ENCODE measurements at places on chromosomes 1 and 21. TPM values are rescaled to one million over a fixed set of nuclear protein-coding genes. Genes with fewer than 3 reads are reported as not detected.

DNA sequence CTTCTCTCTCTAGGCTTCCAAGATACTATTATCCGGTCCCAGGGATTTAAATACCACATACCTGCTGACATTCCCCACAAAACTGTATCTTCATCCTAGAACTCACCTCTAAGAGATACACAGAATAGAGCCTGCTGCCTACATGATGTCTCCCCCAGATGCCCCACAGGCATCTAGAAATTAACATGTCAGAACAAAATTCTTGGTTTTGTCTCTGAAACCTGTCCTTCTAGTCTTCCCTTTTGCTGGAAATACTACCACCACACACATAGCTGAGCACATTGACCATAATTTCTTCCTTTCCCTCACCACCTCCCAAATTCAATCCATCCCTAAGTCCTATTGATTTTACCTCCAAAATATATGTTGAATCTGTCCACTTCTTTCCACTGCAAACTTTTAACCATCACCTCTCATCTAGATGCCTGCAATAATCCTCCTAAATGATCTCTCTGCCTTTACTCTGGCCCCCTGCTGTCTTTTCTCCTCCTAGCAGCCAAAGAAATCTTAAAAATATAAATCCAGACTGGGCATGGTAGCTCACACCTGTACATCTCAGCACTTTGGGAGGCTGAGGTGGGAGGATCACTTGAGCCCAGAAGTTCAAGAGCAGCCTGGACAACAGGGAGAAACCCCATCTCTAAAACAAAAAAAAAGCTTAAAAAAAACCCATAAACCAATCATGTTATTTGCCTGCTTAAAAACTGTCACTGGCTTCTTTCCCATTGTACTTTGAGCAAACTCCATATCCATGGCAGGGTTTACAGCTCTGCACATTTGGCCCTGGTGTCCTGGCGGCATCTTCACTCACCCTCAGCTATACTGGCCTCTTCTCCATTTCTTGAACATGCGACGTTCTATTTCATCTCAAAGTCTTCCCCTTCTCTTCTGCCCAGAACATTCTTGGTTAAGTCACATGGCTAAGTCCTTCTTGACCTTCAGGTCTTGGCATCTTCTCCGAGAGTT, 6.2 kb upstream of the FAM76A start:
- DNase-seq: no peak

DNA sequence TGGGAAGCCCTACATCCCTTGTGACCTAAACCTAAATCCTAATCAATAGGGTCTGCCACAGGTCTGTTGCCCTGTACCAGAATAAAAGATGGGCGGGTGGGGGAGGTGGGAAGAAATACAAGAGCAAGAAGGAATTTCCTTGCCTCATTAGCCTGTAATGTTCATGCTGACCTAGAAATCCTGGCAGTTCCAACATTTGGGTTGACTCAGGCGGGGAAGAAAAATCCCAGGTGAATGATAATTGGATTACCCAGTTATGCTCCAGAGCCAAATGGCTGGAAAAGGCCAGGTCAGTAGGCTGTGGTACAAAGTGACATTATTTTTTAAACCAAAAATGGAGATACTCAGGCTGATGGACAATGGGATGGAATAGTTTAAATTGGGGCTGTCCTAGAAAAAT, 27.3 kb upstream of the A3GALT2 start:
- DNase-seq: no peak

GRCh38 chr21:29114765-29115500, 15.5 kb upstream of the MAP3K7CL start:
- DNase-seq: no peak

DNA sequence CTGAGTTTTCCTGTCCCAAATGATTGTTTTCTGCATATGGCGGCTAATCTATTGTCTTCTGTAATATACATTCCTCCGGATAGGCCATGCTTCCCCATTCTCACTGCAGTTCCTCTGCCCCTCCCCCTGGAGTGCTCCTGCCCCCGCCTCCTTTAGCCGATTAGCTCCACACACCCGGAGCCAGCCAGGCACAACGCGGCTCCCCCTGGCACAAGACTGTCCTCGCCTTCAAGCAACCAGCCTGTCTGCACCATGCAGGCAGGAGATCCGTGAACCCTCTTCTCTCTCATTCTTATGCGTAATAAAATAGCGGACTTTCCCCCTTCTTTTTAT, 18.0 kb downstream of the SERTAD4 start:
- no peak for DNase-seq

DNA sequence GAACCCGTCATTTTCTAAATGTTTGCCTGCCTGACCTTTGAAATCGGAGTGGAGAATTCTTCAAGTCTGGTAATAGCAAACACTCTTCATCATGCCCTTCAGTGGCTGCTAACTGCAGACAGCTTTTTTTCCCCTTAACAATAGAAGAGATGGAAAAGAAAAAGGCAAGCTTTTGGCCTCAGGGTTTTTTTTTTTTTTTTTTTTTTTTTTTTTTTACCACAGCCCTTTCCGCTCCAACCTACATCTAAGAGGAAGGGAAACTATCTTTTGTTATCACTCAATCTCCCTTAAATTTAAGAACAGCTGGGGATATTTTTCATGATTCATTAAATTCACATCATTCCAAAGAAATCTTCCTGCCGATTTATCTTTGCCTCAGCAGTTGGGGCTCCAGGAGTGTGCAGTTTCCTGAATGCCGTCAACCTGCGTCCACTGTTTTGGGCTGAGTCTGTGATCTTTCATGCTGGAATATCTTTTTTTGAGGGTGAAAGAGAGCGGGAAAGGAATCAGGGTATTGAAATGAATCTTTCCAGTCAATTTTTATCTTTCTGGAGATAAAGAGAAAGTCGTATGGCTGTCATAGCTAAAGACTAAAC, 144.5 kb upstream of the SMYD2 start:
- DNase-seq: no peak

DNA sequence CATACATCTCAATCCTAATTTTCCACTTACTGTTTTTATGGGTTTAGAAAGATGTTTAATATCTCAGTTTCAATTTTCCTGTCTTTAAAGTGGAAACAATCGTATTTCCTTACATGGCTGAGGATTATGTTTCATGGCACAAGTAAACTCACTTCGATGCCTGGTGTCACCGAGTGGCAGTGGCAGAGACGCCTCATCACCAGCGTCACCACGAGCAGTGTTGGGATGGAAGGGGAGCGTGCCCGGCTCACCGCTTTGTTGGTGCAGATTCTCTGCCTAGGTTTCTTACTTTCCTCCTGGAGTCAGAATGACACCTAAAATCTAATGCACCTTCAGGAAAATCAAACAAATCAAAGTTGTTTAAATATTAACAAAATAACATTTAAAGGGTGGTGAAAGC, 48.2 kb upstream of the DIP2A start:
- DNase-seq: no peak

DNA sequence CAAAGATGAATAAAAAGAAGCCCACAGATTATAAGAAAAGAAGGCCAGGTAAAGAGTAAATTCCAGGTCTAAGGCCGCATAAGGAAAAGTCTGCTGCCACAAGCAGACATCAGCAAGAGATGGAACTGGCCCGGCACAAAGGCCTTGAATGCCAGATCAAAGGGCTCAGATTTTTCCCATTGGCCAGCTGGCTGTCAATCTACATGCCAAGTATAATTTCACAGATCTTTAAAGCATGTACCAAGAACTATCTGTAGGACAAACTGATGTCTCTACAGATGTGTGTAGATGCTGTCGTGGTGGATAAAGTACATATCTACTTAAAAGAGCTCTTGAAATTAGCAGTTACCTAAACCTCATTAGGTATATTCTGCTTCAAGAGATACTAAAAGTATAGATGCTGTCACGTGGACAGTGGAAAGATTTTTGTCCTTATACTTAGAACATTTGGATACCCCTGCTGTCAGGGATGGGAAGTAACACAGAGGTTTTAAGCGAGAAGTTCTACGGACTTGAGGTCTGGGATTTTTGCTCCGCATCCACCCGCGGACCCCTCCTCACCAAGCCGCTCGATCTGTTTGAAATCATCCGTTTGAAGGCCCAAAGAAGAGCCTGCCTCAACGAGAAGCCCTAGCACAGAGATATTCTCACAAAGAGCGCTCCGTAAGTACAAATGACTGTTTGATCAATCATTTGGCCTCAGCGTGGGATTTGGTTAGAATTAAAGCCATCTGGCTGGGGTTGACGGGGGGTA, 10.1 kb downstream of the GLIS1 start:
- DNase-seq: no peak

- DNase-seq: no peak
Observed at GRCh38 chr21:32916522-32917099, 109.1 kb upstream of the OLIG2 start.

GRCh38 chr21:26539566-26539965, 33.5 kb downstream of the CYYR1 start:
- no peak for DNase-seq

GRCh38 chr21:45923146-45923545, 58.4 kb upstream of the COL6A1 start:
- peak; percentile 39 for DNase-seq

DNA sequence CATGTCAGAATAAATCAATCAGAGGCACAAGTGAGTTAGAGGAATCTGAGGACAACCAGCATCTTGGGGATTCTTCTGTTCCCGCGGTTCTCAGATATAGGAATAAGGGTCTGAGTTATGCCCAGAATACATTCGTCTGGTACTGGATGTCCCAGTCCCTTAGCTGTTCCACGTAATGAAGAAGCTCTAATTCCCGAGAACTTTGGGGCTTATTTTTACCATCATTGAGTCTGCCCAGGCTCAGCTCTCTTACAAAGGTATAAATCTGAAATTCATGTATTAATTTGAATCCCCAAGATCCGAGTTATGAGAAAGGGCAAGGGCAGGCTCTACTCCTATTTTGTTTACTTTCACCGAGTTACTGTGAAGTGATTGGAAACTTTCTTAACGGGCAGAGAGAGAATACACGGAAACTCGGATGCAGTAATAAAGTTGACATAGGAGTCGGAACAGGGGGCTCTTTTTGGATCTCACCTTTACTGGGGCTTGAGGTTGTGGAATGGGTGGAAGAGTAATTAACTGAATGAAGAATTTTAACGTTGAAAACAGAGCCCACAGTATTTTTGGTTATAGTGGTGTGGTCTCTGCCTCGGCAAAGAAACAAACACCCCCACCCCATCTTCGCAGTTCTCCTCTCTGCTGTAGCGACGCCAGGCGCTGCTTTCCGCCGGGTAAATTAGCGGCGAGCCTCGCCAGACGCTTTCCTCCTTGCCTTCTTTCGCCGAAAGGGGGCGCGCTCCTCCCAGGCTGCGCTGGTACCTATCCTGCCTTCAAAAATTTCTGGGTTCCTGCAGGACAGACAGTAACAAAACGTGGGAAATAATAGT, 7.1 kb downstream of the PRRX1 start:
- DNase-seq: no peak

GRCh38 chr1:192859808-192860207, 51.0 kb downstream of the RGS2 start:
- DNase-seq: no peak

DNA sequence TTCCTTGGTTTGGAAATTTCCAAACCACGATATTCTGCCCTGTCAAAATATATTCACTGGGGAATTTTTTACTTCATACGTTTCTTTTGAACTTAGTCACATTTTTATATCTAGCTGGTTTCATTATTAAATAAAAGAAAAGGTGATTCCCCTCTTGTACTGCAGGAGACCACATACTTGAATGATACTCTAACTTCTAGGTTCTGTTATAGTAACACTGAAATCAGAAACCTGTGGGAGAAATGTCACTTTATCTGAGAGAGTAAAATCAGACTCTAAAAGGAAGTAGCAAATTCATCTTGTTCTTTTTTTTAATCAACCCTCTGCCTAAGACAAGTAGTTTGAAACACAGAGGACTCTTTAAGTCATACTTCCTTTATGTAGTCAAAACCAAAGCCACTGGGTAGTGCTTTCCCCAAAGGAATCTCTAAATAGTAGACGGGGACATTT, 34.4 kb downstream of the MRPL39 start:
- DNase-seq: no peak

- DNase-seq: no peak
Observed at GRCh38 chr1:160216301-160216700, 11.1 kb downstream of the PEA15 start.

DNA sequence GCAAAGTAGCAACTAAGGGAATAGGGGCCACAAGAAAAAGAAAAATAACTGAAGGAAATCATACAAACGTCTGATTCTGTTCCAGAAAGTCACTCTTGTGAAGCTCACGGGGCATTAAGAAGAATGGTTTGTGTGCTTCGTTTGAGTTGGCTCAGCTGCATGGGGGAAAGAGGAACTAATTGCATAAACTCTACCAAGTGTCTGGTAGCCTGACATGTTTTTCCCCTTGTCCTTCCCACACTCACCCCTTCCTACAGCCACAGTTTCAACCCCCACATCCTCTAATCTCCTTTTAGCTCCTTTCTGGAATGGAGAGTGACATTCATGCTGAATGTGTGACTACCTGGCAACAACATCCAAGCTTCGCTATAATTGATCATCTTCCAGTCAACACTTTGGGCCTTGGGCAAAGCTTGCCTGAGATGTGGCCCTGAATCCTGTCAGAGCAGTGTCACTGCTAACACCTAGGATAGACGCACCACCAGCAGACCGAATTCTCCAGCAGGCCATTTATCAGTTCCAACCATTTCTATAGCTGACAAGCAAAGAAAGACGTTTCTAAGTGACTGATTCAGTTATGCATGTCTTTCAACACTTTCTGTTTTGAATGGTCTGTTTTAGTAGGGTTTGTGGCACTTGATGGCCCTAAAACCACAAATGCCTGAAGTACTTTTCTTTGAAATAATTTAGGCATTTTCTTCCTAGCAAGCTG, 439.6 kb downstream of the TTLL7 start:
- DNase-seq: no peak

GRCh38 chr1:34328281-34328799, 151.6 kb downstream of the C1orf94 start:
- DNase-seq: no peak

DNA sequence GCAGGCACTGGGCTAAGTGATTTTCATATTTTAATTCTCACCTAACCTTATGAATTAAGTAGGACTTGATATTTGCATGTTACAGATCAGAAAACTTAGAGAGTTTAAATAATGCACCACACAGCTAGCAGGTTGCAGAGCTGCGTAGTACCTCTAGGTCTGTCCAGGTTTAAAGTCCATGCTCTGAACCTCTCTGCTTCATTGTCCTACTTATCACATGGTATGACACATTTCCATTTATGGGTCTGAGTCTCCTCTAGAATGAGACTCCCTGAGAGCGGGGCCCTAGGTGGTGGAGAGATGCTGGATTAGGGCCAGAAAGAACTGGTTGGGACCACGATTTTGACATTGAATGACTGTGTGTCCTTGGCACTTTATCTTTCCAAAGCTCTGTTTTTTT, 102.5 kb upstream of the USP24 start:
- DNase-seq: no peak

GRCh38 chr21:36741506-36741905, 42.6 kb downstream of the SIM2 start:
- DNase-seq: no peak

GRCh38 chr1:204846546-204846945, 24.1 kb upstream of the NFASC start:
- no peak for DNase-seq

GRCh38 chr21:33373451-33373850, 29.8 kb upstream of the IFNGR2 start:
- no peak for DNase-seq

- no peak for DNase-seq
Observed at GRCh38 chr1:19877821-19878636, 4.2 kb upstream of the OTUD3 start.

RBP7 gene
- total RNA-seq: 2.4 TPM

BMP8A gene
- 0.95 TPM for total RNA-seq

CLEC20A gene
- total RNA-seq: 0.48 TPM

HSD11B1 gene
- total RNA-seq: 1.2 TPM

RAP1A gene
- 89.8 TPM for total RNA-seq

WLS gene
- 98.7 TPM for total RNA-seq
